ENCODE measurements at places on chromosomes 2 and 18.

DNA sequence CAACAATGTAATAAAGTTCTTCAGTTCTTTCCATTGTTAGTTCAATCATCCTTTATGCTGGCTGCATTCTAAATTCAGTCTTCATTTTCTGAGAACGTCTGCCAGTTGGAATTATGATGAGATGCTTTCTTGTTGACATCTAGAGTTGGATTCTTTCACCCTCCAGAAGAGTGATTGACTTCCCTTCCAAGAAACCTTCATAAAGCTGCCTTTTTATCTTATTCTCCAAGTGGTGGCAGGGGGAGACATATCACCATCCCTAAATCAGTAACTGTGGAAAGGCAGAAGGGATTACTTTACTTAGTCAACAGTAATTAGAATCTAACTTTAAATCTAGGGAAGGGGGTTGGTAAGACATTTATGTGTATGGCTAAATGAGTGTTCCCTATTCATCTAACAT, 86.8 kb upstream of the GULP1 start:
- H3K27ac ChIP-seq, result no peak overlapping the region
- no peaks in the 10 kb centered on the region for H3K27me3 ChIP-seq
- H3K4me1 ChIP-seq, result no peaks in the 10 kb centered on the region

DNA sequence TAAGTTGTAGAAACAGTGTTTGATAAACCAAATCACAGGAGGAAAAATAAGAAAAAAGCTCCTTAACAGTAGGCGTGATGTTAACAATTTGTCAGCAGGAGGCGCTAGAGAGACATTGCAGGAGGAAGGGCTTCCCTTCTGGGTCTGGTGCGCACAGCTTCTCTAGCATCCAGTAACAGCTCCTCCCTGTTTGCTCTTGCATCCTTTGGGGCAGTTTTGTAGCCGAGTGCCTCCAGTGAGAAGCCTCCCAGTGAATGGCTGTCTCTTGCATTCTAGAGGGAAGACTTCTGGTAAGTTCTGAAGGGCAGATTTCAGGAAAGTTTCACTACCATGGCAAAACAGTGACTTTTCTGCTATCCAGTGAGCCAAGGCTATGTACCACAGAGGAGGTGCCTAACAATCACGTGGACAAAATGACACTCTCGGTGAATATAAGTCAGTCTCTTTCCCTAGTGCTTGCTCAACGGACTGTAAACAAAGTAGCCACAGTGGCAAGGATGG, 9.5 kb upstream of the ZNF396 start:
- H3K4me1 ChIP-seq, result peaks cover 5% of the 10 kb centered on the region
- H3K4me3 ChIP-seq, result no peak overlapping the region
- H3K27me3 ChIP-seq, result peaks cover 29% of the 10 kb centered on the region
- no peak overlapping the region for H3K27ac ChIP-seq
- no peaks in the 10 kb centered on the region for H3K36me3 ChIP-seq

GRCh38 chr2:239965318-239965717, 59.8 kb downstream of the NDUFA10 start:
- H3K27ac ChIP-seq, result no peak overlapping the region
- DNase-seq, result no peak
- H3K4me3 ChIP-seq, result no peak overlapping the region

DNA sequence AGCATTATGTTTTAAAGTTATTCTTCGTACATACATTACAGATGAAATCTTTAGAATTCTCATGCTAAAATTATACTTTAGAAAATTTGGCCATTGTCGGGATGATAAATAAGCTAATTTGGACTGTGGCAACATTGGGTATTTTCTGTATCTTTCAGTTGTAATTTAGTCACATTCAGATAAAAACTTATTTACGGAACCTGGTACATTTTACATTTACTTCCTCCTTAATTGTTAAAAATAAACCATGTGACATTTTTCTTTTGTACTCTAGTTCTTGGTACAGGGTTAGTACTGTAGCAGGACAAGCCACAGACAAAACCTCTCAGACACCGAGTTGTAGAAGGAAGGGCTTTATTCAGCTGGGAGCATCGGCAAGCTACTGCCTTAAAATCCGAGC, 4.2 kb downstream of the CNDP2 start:
- peaks cover 50% of the 10 kb centered on the region for H3K4me1 ChIP-seq
- H3K27me3 ChIP-seq, result peaks cover under 1% of the 10 kb centered on the region
- peaks cover 54% of the 10 kb centered on the region for H3K36me3 ChIP-seq

DNA sequence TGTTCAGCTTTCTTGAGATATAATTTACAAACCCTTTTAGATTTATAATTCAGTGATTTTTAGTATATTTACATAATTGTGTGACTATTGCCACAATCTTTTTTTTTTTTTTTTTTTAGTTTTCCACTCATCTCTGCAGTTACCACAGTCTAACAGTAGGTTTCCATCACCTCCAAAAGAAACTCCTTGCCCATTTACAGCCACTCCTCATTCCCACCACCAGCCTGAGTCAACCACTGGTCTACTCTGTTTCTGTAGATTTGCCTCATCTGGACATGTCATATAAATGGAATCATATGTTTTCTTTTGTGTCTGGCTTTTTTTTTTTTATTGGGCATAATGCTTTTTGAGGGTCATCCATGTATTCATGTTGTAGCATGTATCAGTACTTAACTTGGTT, 16.1 kb downstream of the MTX2 start:
- no peak for DNase-seq
- no peaks in the 10 kb centered on the region for H3K27me3 ChIP-seq
- peaks cover 34% of the 10 kb centered on the region for H3K4me1 ChIP-seq
- H3K27ac ChIP-seq, result no peak overlapping the region
- H3K4me3 ChIP-seq, result no peak overlapping the region

DNA sequence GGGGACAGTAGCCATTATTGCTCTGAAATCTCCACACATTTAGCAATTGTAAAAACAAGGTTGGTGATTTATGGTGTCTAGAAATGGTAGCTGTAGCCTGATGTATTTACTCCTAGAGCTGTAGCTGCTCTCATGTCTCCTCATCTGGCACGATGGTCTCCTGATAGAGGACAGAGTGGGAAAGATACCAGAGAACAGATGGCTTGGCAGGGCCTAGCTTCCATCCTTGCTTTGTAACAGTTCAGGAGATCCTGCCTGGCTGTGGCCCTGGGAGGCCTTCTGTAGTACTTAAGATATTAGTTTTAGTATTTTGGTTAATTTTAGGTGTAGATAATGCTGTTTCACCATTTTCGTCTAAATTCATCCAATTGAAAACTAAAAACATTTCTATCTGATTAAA, 6.7 kb downstream of the ATG16L1 start:
- H3K27ac ChIP-seq, result no peak overlapping the region
- H3K36me3 ChIP-seq, result peaks cover 85% of the 10 kb centered on the region
- DNase-seq, result no peak
- peaks cover 74% of the 10 kb centered on the region for H3K4me1 ChIP-seq

GRCh38 chr2:160334028-160334741, 134.1 kb upstream of the ITGB6 start:
- H3K36me3 ChIP-seq, result peaks cover 21% of the 10 kb centered on the region
- H3K27ac ChIP-seq, result peak overlapping the region; percentile 54
- no peaks in the 10 kb centered on the region for H3K27me3 ChIP-seq
- no peak for DNase-seq
- H3K4me3 ChIP-seq, result no peak overlapping the region
- peaks cover 73% of the 10 kb centered on the region for H3K4me1 ChIP-seq

DNA sequence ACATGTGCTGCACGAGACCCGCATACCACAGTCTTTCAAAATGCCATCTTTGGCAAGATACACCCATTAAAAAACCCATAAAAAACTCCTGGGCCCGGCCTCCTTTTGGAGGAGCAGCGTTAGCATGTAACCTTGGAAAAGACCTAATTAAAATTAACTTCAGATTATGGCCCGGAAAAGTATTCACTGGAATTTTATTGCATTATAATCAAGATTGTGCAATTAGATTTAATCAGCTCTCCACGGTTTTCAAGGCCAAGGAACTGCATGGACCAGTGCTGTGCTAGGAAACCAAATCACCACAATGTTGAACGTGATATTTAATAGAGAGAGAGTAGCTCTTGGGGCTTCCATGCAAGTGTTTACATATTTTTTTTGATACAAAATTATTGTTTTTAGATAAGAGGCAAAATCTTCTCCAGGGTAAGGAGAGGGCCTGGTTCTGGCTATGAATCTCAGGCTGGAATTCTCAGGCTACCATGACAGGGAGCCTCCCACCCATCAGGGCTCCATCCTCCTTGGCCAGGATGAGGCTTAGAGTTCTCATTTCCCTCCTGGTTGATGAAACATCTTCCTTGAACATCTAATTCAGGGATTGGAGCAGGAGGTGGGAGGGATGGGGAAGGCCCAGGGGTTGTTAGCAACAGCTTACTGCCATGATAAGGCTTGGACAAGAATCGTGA, 82.0 kb upstream of the TTC39C start:
- H3K4me1 ChIP-seq, result peaks cover 70% of the 10 kb centered on the region
- no peak for DNase-seq
- no peak overlapping the region for H3K27ac ChIP-seq
- no peak overlapping the region for H3K4me3 ChIP-seq

- DNase-seq, result no peak
- peaks cover 22% of the 10 kb centered on the region for H3K36me3 ChIP-seq
- H3K27me3 ChIP-seq, result peaks cover 26% of the 10 kb centered on the region
- peak overlapping the region; percentile 90 for H3K4me3 ChIP-seq
- peak overlapping the region; percentile 90 for H3K27ac ChIP-seq
Measured at GRCh38 chr2:156332284-156332533, 312 bp downstream of the NR4A2 start.

DNA sequence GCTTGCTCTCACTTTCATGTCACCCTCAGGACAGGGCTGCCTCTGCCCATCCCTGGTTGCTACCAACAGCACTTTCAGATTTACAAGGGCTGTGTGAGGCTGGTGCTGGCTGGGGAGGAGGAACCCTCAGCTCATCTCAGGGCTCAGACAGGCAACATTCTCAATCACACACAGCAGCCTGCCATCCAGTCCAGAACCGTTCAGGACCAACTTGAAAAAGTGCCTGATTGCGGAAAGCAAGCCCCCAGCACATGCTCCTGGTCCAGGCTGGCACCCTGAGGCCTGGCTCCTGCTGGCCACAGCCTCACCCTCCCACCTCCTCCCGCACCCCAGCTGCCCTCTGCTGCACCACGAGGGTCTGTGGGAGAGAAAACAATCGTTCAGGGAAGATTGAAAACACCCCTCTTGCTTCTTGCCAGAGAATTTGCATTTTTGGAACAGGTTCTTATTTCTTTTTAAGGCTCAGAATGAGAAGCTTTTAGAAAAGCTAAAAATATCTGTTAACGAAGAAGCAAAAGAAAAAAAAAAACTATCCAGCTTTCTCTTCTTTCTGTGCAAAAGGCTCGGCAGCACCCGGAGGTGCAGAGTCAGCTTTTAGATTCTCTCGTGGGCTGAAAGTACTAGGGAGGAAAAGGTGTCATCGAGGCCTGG, 403.8 kb upstream of the ID2 start:
- no peak overlapping the region for H3K4me3 ChIP-seq
- no peak for DNase-seq
- H3K27me3 ChIP-seq, result peaks cover 9% of the 10 kb centered on the region
- H3K27ac ChIP-seq, result no peak overlapping the region

GRCh38 chr2:79640001-79640400, 127.2 kb downstream of the CTNNA2 start:
- H3K27ac ChIP-seq, result no peak overlapping the region
- H3K4me1 ChIP-seq, result no peaks in the 10 kb centered on the region
- no peak for DNase-seq
- no peaks in the 10 kb centered on the region for H3K36me3 ChIP-seq
- no peak overlapping the region for H3K4me3 ChIP-seq

- peaks cover 27% of the 10 kb centered on the region for H3K4me1 ChIP-seq
- no peaks in the 10 kb centered on the region for H3K27me3 ChIP-seq
- DNase-seq, result no peak
- H3K4me3 ChIP-seq, result no peak overlapping the region
- H3K27ac ChIP-seq, result no peak overlapping the region
- peaks cover 13% of the 10 kb centered on the region for H3K36me3 ChIP-seq
Measured at GRCh38 chr2:241728627-241729026, 5.8 kb upstream of the D2HGDH start.

DNA sequence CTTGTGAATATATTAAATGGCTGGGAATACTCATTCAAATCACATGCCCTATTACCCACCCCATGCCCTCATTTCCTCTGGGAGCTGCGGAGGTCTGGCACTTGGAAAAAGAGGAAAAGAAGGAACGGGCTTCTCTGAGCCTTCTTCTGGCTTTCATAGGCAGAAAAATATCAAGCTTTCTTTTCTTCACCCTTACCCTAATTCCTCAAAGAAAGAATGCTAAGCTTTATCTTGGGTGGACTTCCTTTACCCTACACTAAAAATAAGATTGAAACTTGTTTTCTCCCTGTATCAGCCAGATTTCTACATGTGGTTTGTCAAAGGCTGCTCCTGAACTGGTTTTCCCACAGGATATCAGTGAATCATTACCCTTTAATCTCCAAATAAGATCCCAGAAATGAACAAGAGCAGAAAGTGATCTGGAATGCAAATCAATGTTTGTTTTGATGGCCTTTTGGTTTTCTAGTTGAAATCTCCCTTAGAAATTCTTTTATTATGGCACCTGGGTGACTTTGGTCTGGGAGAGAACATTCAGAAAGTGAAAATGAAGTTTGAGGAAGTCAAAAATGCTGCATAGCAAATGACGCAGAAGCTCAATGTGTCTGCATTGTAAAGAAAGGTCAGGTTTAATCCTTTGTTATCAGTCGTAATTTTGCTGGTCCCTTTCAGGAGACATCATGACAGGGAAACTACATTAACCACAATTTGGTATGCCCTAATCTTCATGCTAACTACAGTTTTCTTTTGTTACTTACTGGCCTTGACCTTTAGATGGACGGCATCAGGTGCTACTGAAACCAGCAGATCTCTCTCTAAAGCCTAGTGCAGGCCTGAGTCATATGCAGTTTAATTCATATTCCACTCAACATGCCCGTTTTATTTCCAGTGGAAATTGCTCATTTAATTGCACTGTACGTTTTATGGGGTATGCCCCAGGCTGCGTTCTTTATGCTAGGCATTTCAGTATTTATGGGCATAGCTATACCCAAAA, 46.6 kb upstream of the HNRNPA3 start:
- peaks cover 7% of the 10 kb centered on the region for H3K27me3 ChIP-seq
- H3K4me3 ChIP-seq, result peak overlapping the region; percentile 57
- H3K4me1 ChIP-seq, result peaks cover 39% of the 10 kb centered on the region
- H3K36me3 ChIP-seq, result no peaks in the 10 kb centered on the region

- no peak overlapping the region for H3K4me3 ChIP-seq
- H3K4me1 ChIP-seq, result peaks cover 11% of the 10 kb centered on the region
- H3K27me3 ChIP-seq, result no peaks in the 10 kb centered on the region
- H3K27ac ChIP-seq, result no peak overlapping the region
Measured at GRCh38 chr18:35116784-35117318, 75.6 kb downstream of the MAPRE2 start.

- peaks cover 11% of the 10 kb centered on the region for H3K27me3 ChIP-seq
- H3K4me1 ChIP-seq, result peaks cover 12% of the 10 kb centered on the region
- no peak for DNase-seq
Measured at GRCh38 chr2:12081481-12082210, 335.2 kb downstream of the LPIN1 start.

GRCh38 chr2:236579048-236579745, 9.6 kb downstream of the ACKR3 start:
- no peak overlapping the region for H3K27ac ChIP-seq
- H3K36me3 ChIP-seq, result peaks cover 14% of the 10 kb centered on the region
- H3K4me3 ChIP-seq, result no peak overlapping the region
